ENCODE measurements at places on chromosomes 1 and 21.

DNA sequence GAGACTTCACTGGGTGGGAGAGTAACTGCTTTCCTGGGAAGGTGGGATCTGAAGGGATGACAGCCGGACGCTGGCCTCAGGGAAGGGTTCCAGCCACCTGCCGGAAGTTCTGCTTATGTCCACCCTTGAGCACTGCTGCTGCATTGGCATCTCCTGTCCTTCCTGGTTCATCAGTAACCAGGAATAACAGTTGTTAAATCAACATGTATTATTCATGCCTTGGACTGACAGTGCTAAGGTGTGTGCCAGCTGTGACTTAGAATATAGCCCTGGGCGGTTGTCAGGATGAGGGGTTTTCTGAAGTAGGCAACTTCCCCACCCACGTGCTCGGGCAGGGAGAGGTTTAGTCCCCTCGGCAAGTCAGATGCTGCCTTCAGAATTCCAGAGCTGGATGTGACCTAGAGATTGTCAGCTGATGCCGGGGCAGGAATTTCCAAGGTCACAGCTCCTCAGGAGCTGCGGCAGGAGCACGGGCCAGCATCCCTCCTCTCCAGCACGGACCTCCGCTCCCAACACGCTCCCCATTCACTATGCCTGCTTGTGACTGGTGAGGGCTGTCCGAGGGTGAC is 17.9 kb downstream of the CLDN14 start:
- DNase-seq = no peak

DNA sequence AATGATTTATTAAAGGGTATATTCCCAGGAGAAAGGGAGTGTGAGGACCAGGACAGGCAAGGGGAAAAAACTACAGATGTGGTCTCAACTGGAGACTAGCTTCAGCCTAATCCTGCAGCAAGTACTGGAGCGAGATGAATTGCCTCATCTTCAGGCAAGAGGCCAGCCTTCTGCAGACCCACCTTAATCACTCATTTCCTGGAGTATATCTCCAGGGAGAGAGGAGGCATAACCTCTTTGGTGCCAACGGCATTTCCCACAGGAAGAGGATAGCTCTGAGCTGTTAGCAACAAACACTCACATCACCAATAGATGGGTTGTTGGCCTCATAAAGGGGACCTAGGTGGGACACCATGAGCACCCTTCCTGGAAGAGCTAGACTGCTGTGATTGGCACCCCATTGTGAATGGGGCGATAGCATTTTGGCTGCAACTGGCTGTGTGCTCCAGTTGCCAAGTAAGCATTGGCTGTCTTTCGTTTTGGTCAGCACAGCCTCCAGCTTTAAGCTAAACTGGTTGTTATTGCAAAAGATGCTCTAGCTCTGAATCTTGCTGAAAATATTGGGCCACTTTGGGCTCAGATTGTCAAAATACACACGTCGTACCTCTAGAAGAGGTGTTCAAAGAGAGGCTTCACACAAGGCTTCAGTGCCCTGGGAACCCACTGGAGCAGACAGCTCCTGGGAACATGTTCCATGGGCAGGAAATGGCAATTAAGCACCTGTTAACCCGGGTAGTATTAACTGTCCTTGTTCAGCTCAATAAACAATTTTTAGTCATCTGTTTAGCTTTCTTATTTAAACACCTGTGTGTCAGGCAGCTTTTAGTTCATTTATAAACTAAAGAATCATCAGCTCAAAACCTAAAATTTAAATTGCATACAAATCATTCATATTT is 314.8 kb upstream of the C1orf87 start:
- DNase-seq = no peak

GRCh38 chr1:228097333-228098081 is 5.6 kb downstream of the C1orf35 start:
- no peak for DNase-seq

GRCh38 chr1:83760226-83761021 is 238.5 kb downstream of the TTLL7 start:
- DNase-seq = no peak

- DNase-seq = peak; percentile 42
These were observed 125.9 kb downstream of the MRPS6 start for GRCh38 chr21:34199121-34199910.

GRCh38 chr1:97864615-97865014 is 56.2 kb downstream of the DPYD start:
- no peak for DNase-seq

DNA sequence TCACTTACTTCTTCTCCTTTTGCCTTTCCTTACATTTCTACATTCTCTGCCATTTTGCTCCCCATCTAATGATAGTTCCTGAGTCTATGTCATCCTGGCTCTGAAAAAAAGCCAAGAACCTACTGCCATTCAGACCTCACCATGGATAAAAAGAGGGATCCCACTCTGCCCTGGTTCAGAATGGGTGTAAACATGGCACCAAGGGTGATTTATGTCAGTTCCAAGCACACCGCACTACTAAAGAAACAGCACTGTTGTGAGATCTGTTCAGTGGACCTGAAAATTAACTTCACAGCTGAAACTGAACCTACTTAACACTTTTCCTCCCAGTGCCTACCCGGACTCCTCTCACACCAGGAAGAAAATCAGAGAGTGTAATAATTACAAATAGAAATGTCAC is 72.3 kb upstream of the NTPCR start:
- no peak for DNase-seq

GRCh38 chr21:42750737-42751530 is 97.5 kb downstream of the PDE9A start:
- no peak for DNase-seq

DNA sequence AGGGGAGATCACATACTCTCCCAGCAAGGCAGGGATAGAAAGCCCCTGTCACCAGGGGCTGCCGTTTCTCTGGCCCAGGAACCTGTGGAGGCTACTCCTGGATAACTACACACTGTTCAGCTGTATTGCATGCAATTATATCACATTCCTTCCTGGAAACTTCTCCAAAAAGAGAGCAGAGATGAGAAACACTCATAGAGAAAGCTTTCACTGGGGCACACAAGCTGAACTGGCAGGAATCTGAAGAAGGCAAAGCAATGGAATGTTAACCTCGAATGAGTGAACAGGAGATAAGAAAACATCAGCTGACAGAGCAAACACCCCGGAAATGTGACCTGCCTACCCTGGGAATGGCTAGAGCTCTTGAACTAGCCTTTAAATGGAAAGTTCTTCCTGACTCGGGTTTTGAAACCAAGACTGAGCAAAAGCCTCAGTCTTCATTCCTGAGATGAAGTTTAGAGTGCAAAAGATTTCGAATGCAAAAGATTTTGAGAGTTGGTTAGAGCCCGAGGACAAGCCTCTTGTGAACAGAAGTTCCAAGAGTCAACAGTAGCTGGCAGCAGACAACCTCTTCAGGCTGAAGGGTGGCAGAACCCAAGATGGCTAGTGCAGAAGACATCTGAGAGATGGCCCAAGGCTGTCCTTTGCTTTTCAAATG is 32.3 kb downstream of the CCN1 start:
- DNase-seq = no peak

- no peak for DNase-seq
These were observed 413.7 kb downstream of the SETD4 start for GRCh38 chr21:35646606-35647005.

- no peak for DNase-seq
These were observed 17.4 kb upstream of the SLC6A9 start for GRCh38 chr1:44048532-44049215.

DNA sequence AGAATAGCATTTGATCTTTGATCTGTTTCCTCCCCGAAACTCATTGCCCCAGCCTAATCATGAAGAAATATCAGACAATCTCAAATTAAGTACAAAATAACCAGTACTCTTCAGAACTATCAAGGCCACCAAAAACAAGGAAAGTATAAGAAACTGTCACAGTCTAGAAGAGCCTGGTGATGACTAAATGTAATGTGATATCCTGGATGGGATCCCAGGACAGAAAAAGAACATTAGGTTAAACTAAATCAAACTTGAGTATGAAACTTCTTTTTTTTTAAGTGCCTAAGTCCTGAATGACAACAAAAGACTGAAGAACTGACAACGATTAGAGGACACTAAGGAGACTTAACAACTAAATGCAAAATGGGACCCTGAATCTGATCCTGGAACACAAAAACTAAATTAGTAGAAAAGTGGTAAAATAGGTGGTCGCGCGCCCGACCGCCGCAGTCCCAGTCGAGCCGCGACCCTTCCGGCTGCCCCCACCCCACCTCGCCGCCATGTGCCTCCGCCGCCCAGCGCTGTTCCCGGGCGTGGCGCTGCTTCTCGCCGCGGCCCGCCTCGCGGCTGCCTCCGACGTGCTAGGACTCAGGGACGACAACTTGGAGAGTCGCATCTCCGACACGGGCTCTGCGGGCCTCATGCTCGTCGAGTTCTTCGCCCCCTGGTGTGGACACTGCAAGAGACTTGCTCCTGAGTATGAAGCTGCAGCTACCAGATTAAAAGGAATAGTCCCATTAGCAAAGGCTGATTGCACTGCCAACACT is 5.5 kb upstream of the PRKAB2 start:
- no peak for DNase-seq

GRCh38 chr1:92791487-92792066 is 6.7 kb upstream of the EVI5 start:
- no peak for DNase-seq

- DNase-seq = no peak
These were observed 356.3 kb downstream of the PLPP3 start for GRCh38 chr1:56222914-56223540.

DNA sequence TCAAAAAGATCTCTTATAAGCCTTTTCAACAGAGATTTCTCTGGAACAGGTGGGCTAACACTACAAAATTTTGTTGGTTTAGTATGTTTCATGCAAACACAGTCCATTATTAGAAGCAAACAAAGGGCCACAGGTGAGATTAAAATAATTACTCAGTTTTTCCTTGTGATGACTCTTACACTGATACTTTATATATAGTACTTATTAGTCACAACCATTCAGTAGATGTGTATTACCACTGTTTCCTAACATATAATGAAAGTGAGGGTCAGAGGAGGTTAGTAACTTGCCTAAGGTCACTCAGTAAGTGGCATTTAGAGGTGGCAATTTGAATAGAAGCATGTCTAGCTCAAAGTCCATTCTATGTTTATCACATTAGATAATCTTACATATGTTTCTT is 44.2 kb downstream of the CYYR1 start:
- no peak for DNase-seq

DNA sequence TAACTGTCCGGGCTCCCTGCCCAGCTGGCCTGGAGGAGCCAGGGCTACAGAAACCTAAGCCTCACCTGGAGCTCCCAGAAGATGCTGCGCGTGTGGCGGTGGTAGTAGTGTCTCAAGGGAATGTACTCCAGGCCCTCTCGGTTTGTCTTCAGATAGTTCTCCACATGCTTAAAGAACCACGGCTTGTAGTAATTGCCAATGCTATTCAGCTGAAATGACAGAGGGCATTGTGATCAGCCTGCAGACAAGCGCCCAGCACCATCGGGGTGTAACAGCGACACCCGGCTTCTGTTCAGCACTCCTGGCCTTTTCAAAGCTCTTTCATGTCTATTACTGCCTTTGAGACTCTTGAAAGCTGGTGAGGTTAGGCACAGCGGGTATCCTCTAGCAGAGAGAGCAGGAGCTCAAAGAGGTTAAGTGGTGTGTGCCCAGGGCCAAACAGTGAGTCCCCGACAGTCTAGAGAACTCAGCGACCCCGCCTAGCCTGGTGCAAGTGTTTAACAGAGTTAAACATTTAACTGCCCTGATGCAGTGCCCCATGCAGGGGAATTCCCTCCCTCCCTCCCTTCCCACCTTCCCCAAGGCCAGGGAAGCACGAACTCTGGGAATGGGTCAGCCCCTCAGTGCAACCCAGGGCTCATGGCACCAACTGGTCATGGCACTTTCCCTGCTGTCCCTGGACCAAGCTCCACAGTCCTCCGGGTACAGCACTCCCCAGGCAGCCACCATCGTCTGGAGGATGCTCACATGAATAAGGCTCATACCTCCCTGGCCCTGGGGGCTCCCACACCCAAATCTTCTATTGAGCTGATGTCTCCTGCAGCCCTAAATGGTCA is 21.5 kb downstream of the DHCR24 start:
- no peak for DNase-seq

DNA sequence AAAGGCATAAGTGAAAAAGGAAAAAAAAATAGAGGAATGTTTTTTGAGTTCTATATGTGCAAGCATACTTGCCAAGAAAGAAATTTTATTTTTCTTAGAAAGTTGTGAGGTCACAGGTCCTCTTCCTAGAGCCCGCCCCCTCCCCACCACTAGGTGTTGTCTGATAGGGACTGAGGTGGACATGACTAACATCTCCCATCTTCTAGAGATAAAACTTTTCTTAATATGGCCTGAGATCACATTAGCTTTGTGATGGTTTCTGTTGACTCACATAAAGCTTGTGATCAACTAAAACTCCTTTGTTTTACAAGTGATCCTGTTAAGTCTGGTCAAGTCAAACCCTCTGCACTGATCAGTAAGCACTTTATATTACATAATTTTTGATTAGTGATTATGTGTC is 33.4 kb upstream of the CITED4 start:
- DNase-seq = no peak

All from H1 (cell line).